Activated T-helper 1 cell treated with anti-CD3 and anti-CD28 coated beads, Interleukin-12 subunit alpha, Interleukin-12 subunit beta, Interleukin-2, Interleukin-4 antibody, amounts not matched to agents 30 ng/mL and 10 ng/mL and 1 ng/mL, durations not matched to agents 14 hours and 24 hours and 36 hours (primary cell): ENCODE measurements at places on chromosomes 2 and 18. TPM values are rescaled to one million over a fixed set of nuclear protein-coding genes. Genes with fewer than 3 reads are reported as not detected.

GRCh38 chr2:63789338-63790020 lies 52.2 kb upstream of the UGP2 start:
- no peaks in the 10 kb centered on the region for H3K4me1 ChIP-seq
- no peak for DNase-seq
- H3K27ac ChIP-seq, result no peak overlapping the region
- H3K27me3 ChIP-seq, result no peaks in the 10 kb centered on the region
- H3K4me3 ChIP-seq, result no peak overlapping the region

Gene CABYR
- 0.49 and 1.1 TPM in 2 replicates for total RNA-seq

DNA sequence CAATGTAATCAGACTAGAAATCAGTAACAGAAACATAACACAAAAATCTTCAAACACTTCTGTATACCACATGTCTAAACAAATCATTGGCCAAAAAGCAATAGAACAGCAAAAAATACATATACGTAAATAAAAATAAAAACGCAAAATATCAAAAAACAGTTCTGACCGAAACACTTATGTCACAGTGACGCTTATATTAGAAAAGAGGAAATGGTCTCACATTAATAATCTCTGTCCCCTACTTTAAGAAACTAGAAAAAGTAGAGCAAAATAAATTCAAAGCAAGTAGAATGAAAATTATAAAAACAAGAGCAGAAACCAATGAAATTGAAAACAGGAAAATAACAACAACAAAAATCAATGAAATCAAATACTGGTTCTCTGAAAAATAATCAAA lies 41.9 kb downstream of the TMEM131 start:
- H3K4me3 ChIP-seq, result no peak overlapping the region
- peaks cover 43% of the 10 kb centered on the region for H3K4me1 ChIP-seq
- peaks cover 3% of the 10 kb centered on the region for H3K36me3 ChIP-seq
- no peaks in the 10 kb centered on the region for H3K27me3 ChIP-seq
- H3K27ac ChIP-seq, result no peak overlapping the region

Gene ACADL
- not detected in 2 replicates for total RNA-seq

DNA sequence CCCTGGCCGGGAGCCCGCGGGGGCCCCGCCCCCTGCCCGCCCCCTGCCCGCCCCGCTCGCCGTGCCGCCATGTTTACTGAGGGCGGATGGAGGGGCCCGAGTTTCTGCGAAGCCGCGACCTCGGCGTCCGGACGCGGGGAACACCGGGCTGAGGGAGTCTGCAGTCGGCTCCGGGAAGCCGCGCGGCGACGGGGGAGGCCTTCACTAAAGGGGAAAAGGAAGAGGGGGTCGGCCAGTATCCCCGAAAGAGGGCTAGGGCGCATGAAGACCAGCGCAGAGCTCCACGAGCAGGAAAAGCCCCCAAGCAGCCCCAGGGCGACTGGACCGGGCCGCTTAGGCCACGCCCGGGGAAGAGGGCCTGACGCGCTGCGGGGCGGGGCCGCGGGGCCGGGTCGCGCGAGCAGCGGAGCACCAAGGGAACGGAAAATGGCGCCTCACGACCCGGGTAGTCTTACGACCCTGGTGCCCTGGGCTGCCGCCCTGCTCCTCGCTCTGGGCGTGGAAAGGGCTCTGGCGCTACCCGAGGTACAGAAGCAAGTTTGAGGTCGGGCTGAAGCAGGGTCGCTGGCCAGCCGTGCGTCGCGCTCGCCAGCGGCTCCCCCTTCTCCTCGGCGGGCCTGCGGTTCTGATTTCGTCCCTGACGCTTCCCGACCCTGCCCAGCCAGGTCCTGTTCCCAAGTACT lies at the start of the genes ATRAID and SLC5A6:
Gene ATRAID (plus strand): TSS at position 99 of the 683 bp plus-strand sequence. CDS start 328 bp downstream, at position 427.
Gene SLC5A6 (minus strand): TSS at position 326 of the 683 bp plus-strand sequence. CDS start 4,618 bp downstream, outside the sequence.
- no peaks in the 10 kb centered on the region for H3K27me3 ChIP-seq
- peaks cover 54% of the 10 kb centered on the region for H3K4me1 ChIP-seq
- H3K36me3 ChIP-seq, result peaks cover 46% of the 10 kb centered on the region
- peak within 1 kb of the TSS; percentile 100 for H3K27ac ChIP-seq
- peak; percentile 90 for DNase-seq
- peak within 1 kb of the TSS; percentile 99 for H3K4me3 ChIP-seq

Gene RAX
- not detected in 2 replicates for total RNA-seq

- DNase-seq, result peak; percentile 9
- H3K4me3 ChIP-seq, result no peak overlapping the region
- H3K27me3 ChIP-seq, result peaks cover 15% of the 10 kb centered on the region
- H3K27ac ChIP-seq, result no peak overlapping the region
- H3K36me3 ChIP-seq, result no peaks in the 10 kb centered on the region
Measured at GRCh38 chr2:216404010-216404618, 8.2 kb upstream of the SMARCAL1 start.

DNA sequence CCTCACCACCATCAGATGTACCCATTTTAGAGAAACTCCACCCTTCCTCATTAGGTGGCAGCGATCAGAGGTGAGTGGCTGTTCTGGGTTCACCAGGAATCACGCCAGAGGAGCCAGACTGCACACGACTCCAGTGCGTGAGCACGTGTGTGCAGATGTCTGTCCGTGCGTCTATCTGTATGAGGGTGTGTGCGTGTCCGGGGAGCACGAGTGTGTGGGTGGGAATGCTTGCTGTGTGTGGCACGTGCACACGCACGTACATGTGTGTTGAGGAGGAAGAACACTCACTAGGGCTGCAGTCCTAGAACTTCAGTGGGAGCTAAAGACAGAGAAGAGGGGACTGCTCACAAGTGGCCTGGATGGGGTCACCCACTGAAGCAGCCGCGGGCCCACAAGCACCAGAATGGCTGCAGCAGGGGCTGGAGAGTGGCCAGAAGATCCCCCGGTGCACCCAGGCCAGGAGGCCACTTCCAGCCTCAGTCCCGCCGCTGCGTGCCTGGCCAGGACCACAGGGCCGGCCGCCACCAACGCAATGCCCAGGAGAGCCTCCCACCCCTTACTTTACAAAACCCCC lies 13.9 kb downstream of the HDAC4 start:
- peaks cover 33% of the 10 kb centered on the region for H3K36me3 ChIP-seq
- peaks cover 15% of the 10 kb centered on the region for H3K4me1 ChIP-seq
- H3K27ac ChIP-seq, result no peak overlapping the region

DNA sequence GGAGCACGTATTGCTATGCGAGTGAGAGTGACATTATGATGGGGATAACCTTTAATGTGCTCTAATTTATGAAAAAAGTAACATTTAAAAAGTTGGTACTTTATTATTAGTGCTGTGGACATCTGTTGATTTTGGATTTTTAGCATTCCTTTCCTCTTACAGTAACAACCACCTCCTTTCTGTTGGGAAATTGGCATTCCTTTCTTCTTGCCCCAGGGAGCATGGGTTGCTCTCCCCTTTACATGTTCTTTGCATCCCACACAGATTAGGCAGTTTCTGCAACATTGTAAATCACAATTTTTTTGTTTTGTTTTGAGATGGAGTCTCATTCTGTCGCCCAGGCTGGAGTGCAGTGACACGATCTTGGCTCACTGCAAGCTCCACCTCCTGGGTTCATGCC lies 300.2 kb downstream of the LPIN1 start:
- H3K36me3 ChIP-seq, result no peaks in the 10 kb centered on the region
- no peak overlapping the region for H3K4me3 ChIP-seq
- H3K27ac ChIP-seq, result no peak overlapping the region
- peaks cover 17% of the 10 kb centered on the region for H3K4me1 ChIP-seq

Gene TRIM43
- total RNA-seq, result not detected in 2 replicates

Gene SIGLEC15
- total RNA-seq, result not detected in 2 replicates

DNA sequence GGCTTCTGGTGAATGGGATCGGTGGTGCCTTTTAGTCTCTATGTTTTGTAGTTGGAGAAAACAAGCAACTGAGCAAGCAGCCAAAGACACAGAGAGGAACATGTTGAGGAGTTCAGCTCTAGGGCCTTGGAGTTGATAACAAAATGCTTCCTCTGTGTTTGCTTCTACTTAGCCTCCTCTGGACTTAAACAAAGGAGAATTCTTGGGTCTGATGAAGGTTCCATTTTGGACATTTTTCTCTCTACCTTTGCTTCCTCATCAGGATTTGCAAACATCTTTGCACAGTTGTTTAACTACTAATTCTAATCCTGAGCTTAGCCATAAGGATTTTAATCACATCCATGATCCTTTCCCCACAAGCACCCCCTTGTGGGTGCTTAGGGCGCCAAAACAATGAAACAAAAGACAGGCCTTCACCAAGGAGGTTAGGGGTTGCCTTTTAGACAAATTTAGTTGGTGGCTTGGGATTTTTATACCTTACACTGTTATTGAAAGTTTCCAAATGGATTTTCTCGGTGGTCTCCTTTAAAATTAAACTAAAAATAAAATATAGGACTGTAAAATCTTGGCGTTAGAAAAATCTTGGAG lies 148.5 kb upstream of the SATB2 start:
- H3K36me3 ChIP-seq, result no peaks in the 10 kb centered on the region
- H3K27me3 ChIP-seq, result peaks cover 25% of the 10 kb centered on the region
- no peaks in the 10 kb centered on the region for H3K4me1 ChIP-seq
- H3K4me3 ChIP-seq, result no peak overlapping the region
- H3K27ac ChIP-seq, result no peak overlapping the region

Gene LCT
- 0.41 and 0.42 TPM in 2 replicates for total RNA-seq

Gene NAT8
- total RNA-seq, result not detected in 2 replicates

GRCh38 chr2:137228566-137228965 lies 463.2 kb downstream of the THSD7B start:
- H3K4me1 ChIP-seq, result no peaks in the 10 kb centered on the region
- no peak for DNase-seq
- no peak overlapping the region for H3K4me3 ChIP-seq
- no peaks in the 10 kb centered on the region for H3K27me3 ChIP-seq

GRCh38 chr18:58541789-58542425 lies 87.0 kb downstream of the ALPK2 start:
- peak overlapping the region; percentile 19 for H3K4me3 ChIP-seq
- peaks cover 92% of the 10 kb centered on the region for H3K4me1 ChIP-seq
- H3K36me3 ChIP-seq, result peaks cover 3% of the 10 kb centered on the region
- peaks cover 4% of the 10 kb centered on the region for H3K27me3 ChIP-seq
- H3K27ac ChIP-seq, result peak overlapping the region; percentile 57

GRCh38 chr18:59555995-59556659 lies 141.1 kb downstream of the CCBE1 start:
- no peaks in the 10 kb centered on the region for H3K27me3 ChIP-seq
- no peak for DNase-seq
- no peak overlapping the region for H3K4me3 ChIP-seq
- H3K4me1 ChIP-seq, result no peaks in the 10 kb centered on the region
- no peak overlapping the region for H3K27ac ChIP-seq

Gene LRP1B
- not detected in 2 replicates for total RNA-seq

GRCh38 chr2:226337941-226338600 lies 461.5 kb downstream of the IRS1 start:
- no peak overlapping the region for H3K4me3 ChIP-seq
- H3K4me1 ChIP-seq, result no peaks in the 10 kb centered on the region
- no peak overlapping the region for H3K27ac ChIP-seq
- no peak for DNase-seq
- no peaks in the 10 kb centered on the region for H3K36me3 ChIP-seq

Gene PROC
- 0.29 TPM in 2 replicates for total RNA-seq

GRCh38 chr2:191038741-191039140 lies 24.8 kb upstream of the STAT1 start:
- H3K36me3 ChIP-seq, result peaks cover 66% of the 10 kb centered on the region
- peak overlapping the region; percentile 63 for H3K4me3 ChIP-seq
- peaks cover 45% of the 10 kb centered on the region for H3K4me1 ChIP-seq
- H3K27ac ChIP-seq, result peak overlapping the region; percentile 79

DNA sequence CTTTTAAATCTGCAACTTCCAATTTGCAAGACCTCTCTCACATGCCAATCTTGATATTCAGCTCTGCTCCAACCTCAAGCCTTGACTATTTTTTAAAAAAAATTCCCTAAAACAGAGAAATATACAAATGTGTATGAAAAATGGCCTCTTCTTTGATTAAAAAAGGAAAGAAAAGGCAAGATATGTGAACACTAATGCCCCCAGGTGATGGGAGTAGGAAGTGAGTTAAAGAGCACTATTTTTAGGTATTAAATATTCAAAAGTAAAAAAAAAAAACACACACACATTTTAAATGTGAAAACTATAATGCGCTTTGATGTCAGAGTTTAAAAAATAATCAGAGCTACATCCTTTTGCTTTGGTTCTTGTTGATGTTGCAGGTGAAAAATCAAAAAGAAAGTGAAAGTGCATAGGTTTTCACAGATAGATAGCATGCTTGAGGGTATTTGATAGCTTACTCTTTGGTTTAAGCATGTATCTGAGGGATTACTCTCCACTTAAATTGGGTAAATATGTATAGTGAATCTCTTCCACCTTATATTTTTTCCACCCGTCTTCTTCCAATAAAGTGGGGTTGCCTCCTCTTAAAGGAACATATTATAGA lies 406.0 kb upstream of the POU3F3 start:
- no peak overlapping the region for H3K4me3 ChIP-seq
- H3K27ac ChIP-seq, result no peak overlapping the region
- no peaks in the 10 kb centered on the region for H3K27me3 ChIP-seq
- H3K4me1 ChIP-seq, result peaks cover 6% of the 10 kb centered on the region
- H3K36me3 ChIP-seq, result no peaks in the 10 kb centered on the region
- DNase-seq, result no peak

DNA sequence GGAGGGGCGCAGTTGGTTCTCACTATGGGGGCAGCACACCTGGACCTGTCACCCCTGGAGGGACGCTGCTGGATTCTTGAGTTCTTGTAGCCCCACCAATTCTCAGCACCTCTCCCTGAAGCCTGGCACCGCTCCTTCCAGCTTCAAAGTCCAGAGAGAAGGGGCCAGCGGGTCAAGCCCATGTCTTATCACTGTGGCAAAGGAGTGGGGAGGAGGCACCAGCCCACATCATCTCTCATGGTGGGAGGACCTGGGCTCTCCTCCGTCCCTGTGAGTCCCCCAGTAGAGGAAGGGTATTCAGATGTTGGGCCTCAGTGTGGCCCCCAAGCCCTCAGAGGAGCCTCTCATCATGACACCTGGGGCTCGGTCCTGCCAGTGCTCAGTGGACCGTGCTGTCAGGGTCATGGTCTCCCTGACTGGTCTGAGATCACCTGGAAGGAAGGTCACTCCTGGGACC lies 67.4 kb downstream of the HS1BP3 start:
- H3K4me3 ChIP-seq, result no peak overlapping the region
- DNase-seq, result no peak
- H3K27me3 ChIP-seq, result peaks cover 2% of the 10 kb centered on the region
- peaks cover 5% of the 10 kb centered on the region for H3K4me1 ChIP-seq
- H3K36me3 ChIP-seq, result no peaks in the 10 kb centered on the region
- no peak overlapping the region for H3K27ac ChIP-seq

- H3K4me1 ChIP-seq, result no peaks in the 10 kb centered on the region
- no peak overlapping the region for H3K27ac ChIP-seq
- no peaks in the 10 kb centered on the region for H3K27me3 ChIP-seq
Measured at GRCh38 chr2:143994961-143995360, 525.0 kb downstream of the ZEB2 start.

Gene NYAP2
- not detected in 2 replicates for total RNA-seq

Gene SERPINB3
- not detected in 2 replicates for total RNA-seq

Gene CYBRD1
- total RNA-seq, result 4.1 and 4.2 TPM in 2 replicates

Gene FARSB
- total RNA-seq, result 48.9 and 53.4 TPM in 2 replicates

Gene QPCT
- total RNA-seq, result 1.6 and 3.8 TPM in 2 replicates

DNA sequence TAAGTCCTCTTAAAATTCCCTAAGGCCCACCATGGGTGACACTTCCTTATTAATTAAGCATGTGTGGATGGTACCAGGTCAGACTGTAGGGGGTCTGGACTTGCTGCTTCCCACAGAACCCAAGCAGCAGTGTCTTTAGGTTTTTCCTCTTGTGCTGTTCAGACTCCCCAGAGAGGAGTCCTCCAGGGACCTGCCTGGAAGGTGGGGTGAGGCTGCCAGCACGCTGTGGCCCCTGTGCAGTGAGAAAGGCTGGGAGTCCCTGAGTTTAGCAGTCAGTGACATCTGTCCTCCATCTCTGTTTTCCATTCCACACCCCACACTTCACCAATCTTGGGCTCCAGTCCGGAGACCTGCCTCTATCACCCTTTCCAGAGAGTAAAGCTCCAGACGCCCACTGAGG lies 18.0 kb upstream of the ST3GAL5 start:
- H3K27ac ChIP-seq, result no peak overlapping the region
- no peak overlapping the region for H3K4me3 ChIP-seq
- H3K27me3 ChIP-seq, result peaks cover 3% of the 10 kb centered on the region
- no peak for DNase-seq
- no peaks in the 10 kb centered on the region for H3K36me3 ChIP-seq
